HT-29 (cell line): ENCODE measurements at places on chromosomes 6 and 20.

- DNase-seq, result no peak
Observed at GRCh38 chr6:12842114-12842513, 125.5 kb downstream of the PHACTR1 start.

DNA sequence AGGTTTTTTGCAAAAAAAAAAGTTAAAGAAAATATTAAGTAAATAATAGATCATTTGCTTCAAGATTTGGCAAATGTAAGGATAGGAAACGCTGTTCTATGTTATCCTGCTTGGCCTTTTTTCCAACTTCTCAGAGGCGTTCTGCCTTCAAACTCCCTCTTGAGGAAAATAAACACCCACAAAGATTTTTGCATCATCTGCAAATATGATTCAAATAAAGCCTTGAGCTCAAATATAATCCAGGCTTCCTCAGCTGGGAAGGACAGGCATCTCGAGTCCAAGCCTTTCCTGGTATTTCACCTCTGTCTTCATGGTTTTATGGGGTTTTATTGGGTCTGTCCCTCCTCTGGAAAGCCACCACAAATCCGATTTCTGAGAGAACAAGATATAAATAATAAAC, 67.7 kb upstream of the PTPN1 start:
- no peak for DNase-seq

DNA sequence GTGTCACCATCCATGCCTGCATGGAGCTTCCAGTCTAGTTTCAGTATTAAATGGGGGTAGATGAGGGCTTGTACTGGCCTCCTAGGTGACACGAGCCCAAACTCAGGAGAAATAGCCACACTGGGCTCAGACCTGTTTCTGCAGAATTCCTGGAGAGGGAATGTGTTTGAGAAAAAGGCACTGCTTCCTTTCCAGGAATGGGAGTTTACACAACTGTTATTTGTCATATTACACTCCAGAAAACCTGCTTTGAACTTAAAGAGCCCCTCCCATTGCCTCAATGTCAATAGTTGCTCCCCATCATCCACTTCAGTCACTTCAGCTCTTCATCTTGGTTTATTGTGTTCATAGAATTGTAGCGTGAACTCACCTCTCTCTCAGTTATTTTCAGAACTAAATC, 151.5 kb downstream of the CFAP61 start:
- DNase-seq, result no peak

- DNase-seq, result no peak
Observed at GRCh38 chr20:53692465-53693067, 98.9 kb upstream of the ZNF217 start.

DNA sequence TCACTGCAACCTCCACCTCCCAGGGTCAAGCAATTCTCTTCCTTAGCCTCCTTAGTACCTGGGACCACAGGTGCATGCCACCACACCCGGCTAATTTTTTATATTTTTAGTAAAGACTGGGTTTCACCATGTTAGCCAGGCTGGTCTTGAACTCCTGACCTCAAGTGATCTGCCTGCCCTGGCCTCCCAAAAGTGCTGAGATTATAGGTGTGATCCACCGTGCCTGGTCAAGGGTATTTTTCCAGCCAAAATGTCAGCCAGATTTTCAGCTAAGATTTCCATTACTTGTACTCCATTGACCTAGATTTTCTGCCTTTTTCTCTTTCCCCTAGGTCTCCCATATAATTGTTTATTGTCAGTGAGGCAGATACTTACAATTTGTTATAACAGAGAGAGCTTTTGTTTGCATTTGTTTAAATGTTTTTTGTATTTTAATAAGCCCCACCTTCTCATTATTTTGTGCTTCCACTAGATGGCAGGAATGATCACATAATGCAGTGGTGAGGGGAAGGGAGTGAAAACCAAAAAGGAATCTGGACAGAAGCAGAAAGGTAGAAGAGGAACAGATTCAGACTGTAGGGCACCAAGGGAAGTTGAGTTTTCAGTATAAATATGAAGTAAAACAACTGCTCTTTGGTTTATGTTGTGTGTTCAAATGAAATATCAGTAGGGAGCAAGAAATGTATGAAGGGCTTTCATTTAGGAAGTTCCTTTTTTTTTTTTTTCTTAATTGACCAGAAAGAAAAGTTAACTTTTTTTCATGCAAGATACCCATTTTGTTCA, 29.7 kb downstream of the RPF2 start:
- peak; percentile 44 for DNase-seq

- no peak for DNase-seq
Observed at GRCh38 chr6:121848523-121849255, 413.2 kb downstream of the GJA1 start.

DNA sequence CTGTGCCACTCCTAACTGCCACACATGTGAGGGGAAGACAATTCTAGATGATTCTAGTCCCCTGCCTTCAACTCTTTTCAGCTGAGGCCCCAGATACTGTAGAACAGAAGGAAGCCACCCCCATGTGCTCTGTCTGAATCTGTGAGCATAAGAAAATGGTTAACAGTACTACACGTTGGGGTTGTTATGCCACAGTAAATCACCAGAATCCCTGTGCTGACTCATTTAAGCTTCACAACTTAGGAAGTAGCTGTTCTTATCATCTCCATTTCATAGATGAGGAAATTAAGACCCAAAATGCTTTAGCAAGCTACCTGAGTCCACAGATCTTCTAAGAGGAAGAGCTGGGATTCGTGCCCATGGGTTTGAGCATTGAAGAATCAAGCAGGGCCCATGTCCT, 27.4 kb upstream of the SCRT2 start:
- DNase-seq, result no peak

DNA sequence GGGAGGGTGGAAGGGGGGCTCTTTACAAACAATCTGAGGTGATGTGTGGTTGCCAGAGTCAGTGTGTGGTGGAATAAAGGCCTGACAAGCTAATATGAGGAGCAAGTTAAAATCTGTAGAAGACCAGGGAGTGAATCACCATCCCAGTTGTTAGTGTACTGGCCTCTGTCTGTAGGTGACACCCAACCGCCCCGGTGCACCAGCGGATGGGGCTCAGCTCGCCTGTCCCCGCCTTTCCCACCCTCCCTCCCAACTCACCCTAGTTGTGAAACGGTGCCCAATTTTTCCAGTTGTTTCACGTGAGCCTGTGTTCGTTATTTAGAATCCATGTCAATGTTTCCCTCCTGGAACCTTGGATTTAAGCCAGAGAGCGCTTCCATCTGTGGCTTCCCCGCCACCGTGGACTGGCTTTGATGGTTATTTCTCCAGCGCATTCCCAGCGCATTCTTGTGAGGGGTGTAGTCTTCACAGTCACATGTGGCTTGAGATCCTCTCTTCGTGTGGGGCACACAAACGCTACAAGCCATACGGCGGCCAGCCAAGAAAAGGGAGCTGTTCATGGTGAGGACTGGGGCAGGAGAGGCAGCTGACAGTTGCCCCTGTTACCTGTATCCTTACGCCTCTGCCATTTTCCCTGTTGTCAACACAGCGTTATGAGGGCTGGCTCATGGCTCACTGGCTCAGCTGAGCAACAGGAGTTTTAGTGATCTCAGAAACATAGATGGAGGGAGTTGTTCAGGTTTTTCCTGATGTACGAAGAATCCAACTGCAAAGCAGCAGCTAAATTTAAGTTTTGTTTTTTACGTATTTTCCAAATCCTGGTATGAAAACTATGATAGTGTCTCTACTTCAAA, 137.6 kb downstream of the ZDHHC14 start:
- peak; percentile 84 for DNase-seq

DNA sequence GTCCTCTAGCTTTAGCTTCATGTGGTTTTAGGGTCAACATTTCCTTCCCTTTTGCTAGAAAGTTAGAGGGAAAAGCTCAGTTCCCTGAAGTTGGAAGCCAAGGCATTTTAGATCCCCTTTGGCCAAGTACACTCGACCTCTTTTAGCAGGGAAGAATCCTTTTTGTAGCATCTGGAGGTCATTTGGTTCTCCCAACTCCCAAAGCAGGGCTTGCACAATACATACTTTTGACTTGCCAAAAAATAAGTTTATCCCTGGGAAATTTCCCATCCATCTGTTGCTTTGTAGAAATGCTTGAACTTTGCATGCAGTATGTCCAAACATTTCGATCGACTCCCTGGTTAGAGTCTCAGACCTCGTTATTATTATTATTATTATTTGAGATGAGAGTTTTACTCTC, 4.6 kb upstream of the EDEM2 start:
- DNase-seq, result no peak

GRCh38 chr20:4820806-4821518, 99.3 kb downstream of the PRND start:
- DNase-seq, result no peak

- no peak for DNase-seq
Observed at GRCh38 chr6:5684320-5685053, 322.2 kb downstream of the NRN1 start.

- no peak for DNase-seq
Observed at GRCh38 chr6:63290492-63291058, 29.2 kb downstream of the LGSN start.

- no peak for DNase-seq
Observed at GRCh38 chr6:56959938-56960337, 5.0 kb downstream of the BEND6 start.
